ENCODE measurements at places on chromosomes 5 and 9.

GRCh38 chr5:76529464-76530344 is 93.5 kb downstream of the F2RL2 start:
- DNase-seq = no peak

- DNase-seq = no peak
Measured at GRCh38 chr5:96302174-96302738, 130.8 kb downstream of the PCSK1 start.

- no peak for DNase-seq
Measured at GRCh38 chr5:173010021-173010420, 26.4 kb downstream of the ATP6V0E1 start.

GRCh38 chr5:56862909-56863308 is 46.5 kb upstream of the SETD9 start:
- DNase-seq = no peak

DNA sequence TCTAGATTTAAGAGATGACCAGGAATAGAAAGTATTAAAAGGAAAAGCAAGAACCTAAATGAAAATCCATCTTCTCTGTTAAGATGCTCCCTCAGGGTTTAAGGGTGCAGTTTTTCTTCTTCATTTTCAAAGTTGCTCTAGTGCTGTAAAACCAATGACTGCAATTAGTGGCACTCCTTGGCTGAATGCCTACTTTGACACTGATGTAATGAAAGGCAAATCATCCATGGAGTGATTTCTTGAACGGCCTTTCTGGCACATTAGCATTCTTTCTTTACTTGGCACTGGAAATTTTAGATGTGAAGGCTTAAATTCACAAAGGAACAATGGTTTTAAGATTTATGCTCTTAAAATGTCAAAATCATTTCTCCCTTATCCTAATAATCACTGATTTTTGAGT is 19.3 kb upstream of the ISCA1 start:
- no peak for DNase-seq

DNA sequence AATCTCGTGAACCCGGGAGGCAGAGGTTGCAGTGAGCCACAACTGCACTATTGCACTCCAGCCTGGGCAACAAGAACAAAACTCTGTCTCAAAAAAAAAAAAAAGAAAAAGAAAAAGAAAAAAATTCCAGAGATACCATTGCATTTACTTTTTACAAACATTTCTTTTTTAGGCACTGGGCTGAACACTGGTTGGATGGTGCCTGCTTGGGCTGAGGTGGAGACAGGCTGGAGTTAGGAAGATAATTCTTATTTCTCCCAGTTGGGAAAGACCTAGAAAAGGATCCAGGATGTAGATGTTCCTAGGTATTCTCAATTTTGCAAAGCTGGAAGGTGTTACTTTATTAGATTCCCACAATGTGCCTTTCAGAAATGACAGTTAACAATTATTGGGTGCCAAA is 49.9 kb upstream of the JMY start:
- DNase-seq = no peak

DNA sequence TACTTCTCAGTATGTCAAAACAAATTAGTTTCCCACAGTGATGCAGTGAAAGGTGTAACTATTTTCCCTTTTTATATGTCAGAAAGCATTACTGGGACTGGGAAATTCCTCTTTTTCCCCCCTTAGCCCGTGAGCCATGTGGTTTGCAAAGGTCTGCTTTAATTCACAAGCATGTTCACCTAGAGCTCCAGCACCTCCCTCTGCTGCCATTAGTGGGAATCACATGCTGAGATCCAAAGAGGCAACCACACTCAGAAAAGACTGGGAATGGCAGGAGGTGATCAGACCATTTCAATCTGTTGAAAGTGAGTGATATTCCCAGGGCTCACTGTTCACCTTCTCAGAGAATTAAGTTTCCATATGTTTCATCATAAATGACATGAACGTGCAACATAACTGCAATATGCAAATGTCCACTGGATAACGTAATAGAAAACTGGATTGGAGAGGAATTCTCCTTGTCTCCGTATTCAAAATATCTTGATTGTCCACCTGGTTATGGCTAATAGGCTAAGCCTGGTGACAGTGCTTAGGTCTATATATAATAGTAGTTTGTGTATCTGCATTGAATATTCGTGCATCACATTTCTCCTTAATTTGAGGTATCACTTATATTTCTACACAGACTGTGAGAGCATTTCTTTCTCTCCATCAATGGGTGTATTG is 703.5 kb upstream of the WWC1 start:
- DNase-seq = no peak

- DNase-seq = no peak
Measured at GRCh38 chr9:93097511-93098201, 1.6 kb downstream of the CARD19 start.

DNA sequence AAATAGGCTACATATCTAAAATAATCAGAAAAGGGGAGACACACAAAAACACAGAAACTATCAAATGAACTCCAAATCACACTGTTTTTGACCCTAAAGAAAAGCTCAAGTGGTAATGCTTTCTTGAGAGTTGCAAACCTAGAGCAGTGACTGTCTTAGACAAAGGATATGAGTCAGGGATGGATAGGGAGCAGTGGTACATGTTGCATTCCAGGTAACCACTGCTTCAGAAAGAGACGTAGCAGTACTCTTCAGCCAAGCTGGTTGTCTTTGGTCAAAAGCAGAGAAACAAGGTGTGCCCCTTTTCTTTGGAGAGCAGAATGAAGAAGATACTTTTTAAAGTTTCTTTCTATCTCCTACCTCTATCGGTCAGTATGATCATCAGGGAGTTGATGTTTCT is 1003.6 kb downstream of the CDH9 start:
- DNase-seq = no peak

DNA sequence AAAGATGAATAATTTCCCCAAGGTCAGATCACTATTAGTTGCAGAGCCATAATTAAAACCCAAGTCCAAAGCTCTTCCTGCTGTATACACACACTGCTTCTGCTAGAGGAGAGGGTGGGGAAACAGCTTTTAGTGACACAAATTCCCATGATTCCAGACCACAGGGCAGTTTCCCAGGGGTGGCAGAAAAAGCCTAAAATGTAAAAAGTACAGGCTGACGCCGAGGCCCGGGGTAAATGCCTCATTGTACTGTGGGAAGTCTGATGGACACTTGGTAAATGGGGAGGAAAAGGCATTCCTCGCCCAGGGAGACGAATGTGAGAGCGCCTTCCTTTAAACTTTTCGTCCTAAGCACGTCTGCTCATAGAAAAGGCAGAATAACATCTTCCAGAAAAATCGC is 65.7 kb downstream of the DENND1A start:
- no peak for DNase-seq

DNA sequence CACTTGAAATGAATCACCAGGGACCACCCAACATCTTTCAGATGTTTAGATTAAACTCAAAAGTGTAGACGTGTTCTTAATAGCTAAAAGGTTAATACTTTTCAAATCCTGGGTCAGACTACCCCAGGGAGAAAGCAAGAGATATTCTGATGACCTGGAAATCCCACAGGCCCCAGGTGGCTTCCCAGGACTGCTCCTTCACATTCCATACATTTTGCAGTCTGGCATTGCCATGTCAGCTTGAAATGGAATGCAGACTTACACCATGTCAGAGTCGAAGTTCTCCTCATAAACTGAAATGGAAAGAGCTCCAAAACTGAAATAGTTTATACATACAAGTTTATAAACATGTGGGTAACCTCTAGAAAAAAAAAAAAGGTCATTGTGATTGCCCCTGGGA is 61.5 kb downstream of the TMEM167A start:
- no peak for DNase-seq

DNA sequence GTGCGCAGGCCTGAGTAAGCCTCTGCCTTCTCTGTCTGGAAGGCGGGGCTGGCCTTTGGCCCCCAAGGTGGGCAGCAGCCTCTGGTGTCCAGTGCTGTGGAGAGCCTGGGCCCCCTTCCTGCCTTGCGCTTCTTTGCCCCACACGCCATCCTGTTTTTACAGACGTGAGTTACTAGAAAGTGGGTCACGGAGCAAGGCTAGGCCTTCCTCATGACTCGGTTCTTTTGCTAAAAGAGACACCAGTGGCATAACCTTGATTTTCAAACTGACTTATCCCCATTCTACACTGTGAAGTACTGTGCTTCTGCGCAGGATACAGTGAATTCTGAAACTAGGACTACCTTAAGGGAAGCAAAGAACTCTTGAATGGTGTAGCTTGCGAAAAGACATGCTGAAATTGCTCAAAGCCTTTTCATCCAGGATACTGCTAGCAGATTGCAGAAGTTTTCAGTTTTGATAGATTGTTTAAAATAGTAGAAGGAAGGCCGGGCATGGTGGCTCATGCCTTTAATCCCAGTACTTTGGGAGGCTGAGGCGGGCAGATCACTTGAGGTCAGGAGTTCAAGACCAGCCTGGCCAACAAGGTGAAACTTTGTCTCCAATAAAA is 7.2 kb downstream of the ROPN1L start:
- no peak for DNase-seq

DNA sequence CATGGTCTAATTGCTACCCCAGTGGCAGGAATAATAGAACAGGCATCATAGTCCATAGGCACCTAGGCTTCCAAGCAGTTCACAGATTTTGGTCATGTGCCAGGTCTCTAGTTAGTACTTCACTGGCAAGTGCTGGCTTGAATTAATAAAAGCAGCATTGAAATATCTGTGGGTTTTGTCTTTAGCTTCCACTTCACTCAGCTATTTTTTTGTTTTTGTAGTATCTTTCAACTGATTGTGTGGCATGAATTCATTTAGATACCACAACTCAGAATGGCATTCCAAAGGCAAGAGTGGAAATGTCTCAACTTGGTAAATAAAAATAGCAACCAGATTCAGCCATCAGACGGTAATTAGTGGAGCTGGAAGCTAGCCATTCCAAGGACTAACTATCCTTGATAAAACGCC is 27.9 kb upstream of the ITGA2 start:
- no peak for DNase-seq

DNA sequence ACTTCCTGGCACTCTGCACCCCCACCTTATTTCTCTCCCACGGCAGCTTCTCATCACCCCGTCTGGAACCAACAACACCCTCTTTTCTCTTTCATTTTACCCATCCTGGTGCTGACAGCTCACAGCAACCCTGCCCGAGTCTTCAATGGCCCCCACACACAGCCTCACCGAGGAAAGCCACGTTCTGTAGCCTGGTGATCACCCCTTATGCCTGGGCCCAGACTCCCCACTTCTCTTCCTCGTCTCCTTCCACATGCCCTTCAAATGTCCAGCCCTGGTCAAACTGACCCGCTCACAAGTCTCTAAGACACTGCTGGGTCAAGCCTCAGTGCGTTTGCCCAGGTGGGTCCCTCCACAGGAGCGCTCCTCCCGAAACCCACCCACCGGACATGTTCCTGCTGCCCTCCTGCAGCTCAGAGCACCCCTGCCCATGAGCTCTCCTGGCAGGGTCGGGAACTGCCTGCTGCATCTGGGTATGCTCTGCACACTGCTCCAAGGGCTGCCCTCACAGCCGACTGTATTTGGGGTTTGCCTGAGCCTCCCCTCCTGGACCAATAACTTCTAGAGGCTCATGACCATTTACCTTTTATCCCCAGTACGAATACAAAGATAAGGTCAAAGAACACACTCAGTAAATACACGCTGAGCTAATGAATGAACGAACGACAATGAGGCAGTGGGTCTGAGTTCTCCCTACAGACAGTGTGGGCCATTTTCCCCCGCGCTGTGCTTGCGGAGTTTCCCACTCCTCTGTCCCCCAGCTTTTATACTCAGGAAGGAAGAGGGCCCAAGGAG is 154.7 kb upstream of the PHYKPL start:
- DNase-seq = no peak

DNA sequence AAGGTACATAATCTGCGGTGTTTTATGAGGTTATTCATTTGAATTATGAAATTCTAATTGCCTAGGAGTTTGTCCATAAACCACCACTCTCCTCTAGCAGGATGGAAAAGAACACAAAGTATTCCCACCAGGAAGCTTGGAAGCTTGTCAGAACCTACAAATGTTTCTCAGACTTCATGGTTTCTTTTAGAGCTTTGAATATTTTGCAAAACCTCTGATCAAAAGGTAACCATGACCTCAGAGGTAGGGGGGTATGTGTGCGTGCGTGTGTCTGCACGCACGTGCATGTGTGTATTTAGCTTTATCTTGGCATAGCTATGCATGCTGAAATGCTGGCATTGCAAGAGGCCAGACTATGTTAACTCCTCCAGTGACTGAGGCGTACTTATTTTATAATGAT is 847.0 kb downstream of the TLE1 start:
- no peak for DNase-seq

GRCh38 chr9:131419716-131420115 is 25.8 kb downstream of the PRRC2B start:
- no peak for DNase-seq

- no peak for DNase-seq
Measured at GRCh38 chr5:136364307-136364706, 1.0 kb downstream of the TRPC7 start.

GRCh38 chr9:94554439-94555331 is at the start of gene PCAT7:
PCAT7 (plus strand) TSS chr9:94555083.
- DNase-seq = no peak

DNA sequence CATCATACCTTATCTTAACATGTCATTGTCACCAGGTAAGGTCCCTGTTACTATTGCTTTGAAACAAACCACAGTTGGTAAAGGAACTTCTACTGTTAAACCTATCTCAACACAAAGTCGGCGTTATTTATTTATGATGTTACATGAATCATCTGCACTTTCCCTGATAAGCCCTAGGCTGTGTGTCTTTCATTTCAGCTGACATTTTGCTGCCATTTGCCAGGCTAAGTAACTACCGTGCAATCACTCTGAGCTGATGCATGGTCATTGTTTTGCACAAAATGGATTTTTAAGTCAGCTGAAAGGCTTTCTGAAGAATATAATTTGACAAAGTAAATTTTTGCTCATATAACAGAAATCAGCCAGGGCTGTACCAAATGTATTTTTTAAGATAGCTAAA is 546.5 kb downstream of the ZNF608 start:
- no peak for DNase-seq

DNA sequence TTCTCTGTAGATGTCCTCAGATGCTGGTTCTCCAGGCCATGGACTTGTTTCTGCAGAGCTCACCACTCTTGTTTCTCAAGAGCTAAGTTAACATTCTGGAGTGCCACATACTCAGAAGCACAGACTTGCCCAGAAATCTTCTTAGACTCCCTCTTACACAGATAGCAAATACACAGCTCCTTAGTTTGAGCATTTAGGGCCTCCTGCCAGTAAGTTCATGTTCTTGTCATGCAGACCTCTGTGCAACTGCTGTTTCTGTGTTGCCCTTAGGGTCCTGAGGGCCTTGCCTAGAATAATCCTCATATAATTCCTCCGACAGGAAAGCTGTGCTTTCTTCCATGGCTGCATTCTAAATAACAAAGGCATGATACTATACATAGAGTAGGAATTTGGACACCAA is 1.3 kb upstream of the PTPDC1 start:
- DNase-seq = no peak

DNA sequence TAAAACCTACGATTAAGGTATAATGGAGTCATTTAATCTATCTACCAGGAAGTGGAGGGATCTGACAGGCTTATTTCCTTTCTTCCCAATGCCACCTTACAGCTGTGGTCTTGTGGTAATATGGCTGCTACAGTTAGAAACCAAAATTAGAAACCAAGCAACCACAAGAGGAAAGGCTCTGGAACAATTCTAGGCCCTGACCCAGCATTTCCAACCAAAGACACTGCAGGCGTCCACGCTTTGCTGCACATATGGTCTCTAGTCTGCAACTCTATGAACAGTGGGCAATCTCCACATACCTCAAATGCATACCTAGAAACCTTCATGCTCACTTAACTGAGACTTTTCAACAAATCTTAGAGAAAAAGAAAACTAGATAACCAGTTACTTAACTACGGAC is 339.1 kb downstream of the NFIB start:
- no peak for DNase-seq

GRCh38 chr5:155587458-155587857 is 573.9 kb downstream of the KIF4B start:
- DNase-seq = no peak

Measured in stimulated activated CD8-positive, alpha-beta memory T cell treated with anti-CD3 and anti-CD28 coated beads, Interleukin-15, amount 100 ng/mL, for 24 hours (primary cell).